Choroid plexus epithelial cell (primary cell): ENCODE measurements at places on chromosomes 1 and 21.
A peak's percentile ranks its signal among the peaks of the same experiment; 100 is the strongest.

DNA sequence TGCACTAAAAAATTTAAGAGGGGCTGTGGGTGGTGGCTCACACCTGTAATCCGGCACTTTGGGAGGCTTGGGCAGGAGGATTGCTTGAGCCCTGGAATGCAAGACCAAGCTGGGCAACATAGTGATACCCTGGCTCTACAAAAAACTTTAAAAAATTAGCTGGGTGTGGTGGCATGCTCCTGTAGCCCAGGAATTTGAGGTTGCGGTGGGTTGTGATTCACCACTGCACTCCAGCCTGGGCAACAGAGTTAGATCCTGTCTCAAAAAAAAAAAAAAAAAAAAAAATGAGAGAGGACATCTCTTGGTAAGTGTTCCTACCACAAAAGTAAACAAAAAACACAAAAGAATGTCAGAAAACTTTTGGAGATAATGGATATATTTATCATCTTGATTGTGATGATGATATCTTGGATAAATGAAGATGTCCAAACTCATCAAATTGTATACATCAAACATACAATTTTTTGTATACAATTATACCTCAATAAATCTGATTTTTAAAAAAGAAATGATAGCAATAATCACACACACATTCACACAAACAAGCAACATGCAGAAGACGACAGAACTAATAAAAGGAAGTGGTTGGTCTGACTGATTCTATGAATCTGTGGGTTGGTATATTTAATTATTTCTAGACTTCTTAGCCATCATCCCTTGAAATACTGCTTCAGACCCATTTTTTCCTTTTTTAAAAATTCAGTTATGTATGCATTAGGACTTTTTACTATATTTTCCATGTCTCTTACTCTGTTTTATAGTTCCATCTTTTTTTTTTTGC is 465.9 kb downstream of the PLA2G4A start:
- no peak for DNase-seq

DNA sequence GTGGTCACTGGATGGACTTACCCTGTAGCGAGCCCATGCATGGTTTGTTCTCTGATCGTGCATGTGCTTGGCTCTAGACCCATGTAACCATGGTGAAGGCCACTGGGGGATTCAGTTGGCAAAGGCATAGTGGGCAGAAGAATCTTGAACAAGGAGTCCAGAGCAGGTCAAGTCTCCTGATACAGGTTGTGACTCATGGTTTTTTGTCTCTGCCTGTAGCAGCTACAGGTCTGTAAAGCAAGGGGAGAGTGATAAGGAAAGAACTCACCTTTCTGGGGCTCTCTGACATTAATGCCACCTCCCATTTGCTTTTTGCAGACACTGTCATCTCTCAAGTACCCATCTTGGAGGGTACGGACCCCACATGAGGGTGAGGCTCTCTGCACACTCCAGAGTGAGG is 153.4 kb upstream of the CAMK1G start:
- DNase-seq: no peak

DNA sequence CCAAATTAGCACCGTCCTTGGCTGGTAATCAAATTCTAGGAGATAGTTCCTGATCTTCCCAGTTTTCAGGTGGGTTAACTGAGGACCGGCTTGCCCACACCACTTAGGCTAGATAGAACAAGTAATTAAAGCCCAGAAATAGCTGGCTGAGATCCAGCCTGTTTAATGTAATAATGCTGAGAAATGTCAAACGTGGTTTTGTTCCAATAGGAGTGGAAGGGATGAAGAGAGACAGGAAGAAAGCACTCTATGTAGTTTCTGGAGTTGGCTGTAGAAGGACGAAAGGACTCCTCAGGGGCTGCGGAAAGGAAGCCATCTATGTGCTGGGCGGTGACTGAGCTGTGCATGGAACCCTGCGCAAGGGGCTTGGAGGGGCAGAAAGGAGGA is 18.6 kb downstream of the NAV1 start:
- DNase-seq: no peak

- DNase-seq: no peak
Measured at GRCh38 chr21:43917515-43918384, 52.7 kb downstream of the AGPAT3 start.

GRCh38 chr1:27872802-27873551 is 633 bp downstream of the THEMIS2 start:
- peak; percentile 27 for DNase-seq

GRCh38 chr1:160744199-160744851 is 5.3 kb downstream of the SLAMF7 start:
- no peak for DNase-seq

DNA sequence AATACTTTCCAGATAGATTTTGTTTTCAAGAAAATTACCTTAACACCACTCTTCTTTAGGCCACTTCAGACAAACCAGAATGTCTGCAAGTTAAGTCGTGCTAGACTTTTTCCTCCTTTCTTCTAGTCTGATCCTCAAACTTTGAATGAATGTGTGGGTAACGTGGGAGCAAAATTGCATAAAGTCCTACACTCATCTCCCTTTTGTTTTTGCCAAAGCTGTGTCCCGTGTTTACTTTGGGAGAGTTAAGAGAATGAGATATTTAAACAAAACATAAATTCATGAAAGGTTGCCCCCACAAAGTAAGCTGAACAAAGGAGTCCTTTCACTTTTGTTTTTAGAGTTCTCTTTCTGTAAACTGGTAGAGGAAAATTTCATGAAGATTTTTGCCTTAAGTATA is 16.9 kb upstream of the VAMP3 start:
- DNase-seq: no peak

GRCh38 chr21:26140164-26140579 is 30.4 kb downstream of the APP start:
- peak; percentile 100 for DNase-seq

GRCh38 chr1:151773702-151774101 is 10.4 kb upstream of the MRPL9 start:
- DNase-seq: peak; percentile 53

GRCh38 chr1:163305441-163305840 is 16.3 kb upstream of the NUF2 start:
- no peak for DNase-seq

- no peak for DNase-seq
Measured at GRCh38 chr1:63343922-63344321, 21.6 kb downstream of the FOXD3 start.

GRCh38 chr1:185670187-185670627 is 64.0 kb upstream of the HMCN1 start:
- peak; percentile 70 for DNase-seq

DNA sequence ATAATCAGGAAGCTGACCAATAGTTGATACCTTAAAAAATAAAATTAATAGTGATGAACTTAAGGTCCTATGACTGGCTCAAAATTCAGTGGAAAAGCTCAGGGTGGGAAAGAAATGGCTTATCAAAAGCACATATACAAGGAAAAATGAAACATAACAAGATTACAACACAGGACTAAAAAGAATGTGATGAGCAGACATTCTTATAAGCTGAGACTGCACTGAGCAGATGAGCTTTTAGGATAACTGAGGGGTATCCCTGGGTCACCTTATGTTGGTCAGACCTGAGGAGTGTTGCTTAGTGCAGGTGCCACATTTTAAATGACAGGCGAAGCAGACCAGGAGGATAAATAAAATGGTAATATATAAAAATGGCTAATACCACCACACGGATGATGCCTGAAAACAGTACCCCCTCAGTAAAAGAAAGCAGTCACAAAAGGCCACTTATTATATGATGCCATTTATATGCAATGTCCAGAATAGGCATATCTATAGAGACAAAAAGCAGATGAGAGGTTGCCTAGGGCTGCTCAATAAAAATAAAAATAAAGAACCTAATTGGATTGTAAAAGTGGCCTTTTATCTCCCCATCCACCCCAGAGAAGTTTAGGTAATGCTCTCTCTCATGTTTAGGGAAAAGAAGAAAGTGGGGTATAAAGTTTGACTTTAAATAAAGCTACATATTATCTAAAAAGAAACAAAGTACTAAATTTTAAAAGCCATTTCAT is 163.9 kb downstream of the SLC45A1 start:
- DNase-seq: peak; percentile 66

- peak; percentile 97 for DNase-seq
Measured at GRCh38 chr1:203692565-203693470, 66.2 kb downstream of the ATP2B4 start.

- peak; percentile 86 for DNase-seq
Measured at GRCh38 chr1:218785928-218786327, 387.8 kb upstream of the LYPLAL1 start.

- peak; percentile 21 for DNase-seq
Measured at GRCh38 chr1:224411766-224412165, 22.8 kb downstream of the WDR26 start.

GRCh38 chr1:248045209-248045608 is 1.4 kb upstream of the OR2L3 start:
- DNase-seq: no peak

- no peak for DNase-seq
Measured at GRCh38 chr1:95503278-95504030, 269.4 kb downstream of the RWDD3 start.

GRCh38 chr1:76240316-76240715 is 165.8 kb downstream of the ST6GALNAC3 start:
- DNase-seq: no peak

- peak; percentile 93 for DNase-seq
Measured at GRCh38 chr21:15293240-15293639, 228.4 kb upstream of the NRIP1 start.

DNA sequence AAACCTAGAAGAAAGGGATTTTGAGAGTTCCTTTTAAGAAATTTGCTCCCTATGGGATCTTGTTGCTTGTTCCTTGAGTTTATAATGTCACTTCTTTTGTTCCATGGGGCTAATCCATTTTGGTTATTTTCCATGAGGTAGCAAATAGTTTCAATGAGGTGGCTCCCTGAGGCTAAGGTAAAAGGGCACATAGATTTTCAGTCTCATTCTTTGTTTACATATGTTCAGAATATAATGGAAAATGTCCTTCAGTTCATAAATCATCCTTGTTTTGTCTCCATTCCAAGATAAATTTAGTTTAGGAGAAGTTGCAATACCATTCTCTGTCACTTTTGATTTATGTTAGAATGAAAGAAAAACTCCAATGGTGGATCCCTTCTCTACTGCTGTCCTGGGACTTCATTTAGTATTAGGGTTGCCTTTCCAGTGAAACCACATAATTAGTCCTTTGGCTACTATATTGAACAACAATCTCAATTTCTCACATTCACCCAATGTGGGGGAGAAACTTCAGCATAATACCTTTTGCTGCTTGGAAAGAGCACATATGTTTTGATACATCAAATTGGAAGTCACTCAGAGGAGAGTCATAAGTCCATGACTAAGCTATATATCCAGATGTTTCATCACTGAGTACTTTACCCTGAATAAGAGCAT is 80.9 kb upstream of the ADAMTS5 start:
- DNase-seq: peak; percentile 60

DNA sequence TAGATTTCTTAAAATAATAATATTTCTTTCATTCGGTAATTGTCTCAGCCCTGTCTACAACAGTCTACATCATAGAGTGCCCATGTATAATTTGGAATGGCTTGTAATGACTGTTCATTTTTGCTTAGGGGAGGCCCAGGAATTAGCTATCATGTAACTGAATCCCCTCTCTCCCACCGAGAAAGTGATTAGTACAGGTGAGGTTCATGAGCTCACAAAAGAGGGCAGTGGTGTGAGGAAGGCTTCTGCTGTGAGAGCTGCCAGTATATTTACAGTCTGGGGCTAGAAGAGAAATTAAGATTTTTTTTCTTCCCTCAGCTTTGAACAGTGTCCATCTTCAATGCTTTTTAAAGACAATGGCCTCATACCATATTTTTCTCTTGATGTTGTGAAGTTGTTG is 340.7 kb downstream of the ADGRL2 start:
- no peak for DNase-seq

DNA sequence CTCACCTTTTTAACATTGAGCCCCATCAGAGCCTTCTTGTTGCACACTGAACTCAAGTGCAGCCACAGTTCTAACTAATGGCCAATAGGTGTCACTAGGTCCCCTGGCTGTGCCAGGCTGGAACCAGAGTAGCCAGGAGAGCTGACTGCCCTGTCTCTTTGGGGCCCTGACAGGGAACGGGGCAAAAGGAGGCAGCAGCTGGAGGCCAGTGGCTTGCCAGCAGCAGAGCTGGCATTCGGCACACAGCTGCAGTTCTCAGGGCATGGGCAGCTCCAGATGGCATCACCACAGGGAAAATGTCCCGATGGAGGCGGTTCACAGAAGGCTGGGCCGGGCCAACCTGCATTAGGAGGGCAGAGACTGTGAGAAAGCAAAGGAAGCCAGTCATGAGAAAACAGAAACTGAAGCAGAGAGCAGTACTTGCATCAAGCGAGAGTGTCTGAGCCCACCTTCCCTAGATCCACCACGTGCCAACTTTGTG is 188.6 kb downstream of the FCRL5 start:
- peak; percentile 59 for DNase-seq

DNA sequence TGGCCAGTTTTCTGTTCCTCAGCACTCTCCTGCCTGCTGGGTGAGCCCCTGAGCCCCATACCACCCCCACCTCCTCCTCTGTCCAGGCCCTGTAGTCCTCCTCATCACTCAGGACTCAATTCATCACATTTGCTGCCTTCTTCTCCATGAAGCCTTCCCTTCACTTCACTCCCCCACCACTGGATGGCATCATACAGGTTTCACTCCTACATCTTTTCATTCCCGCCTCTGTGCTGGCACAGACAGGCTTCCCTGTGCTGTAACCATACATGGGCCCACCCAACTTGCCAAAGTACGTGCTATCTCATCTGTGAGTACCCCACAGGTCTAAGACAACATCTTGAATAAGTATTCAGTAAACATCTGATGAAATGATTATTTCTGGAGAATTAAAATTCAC is 56.9 kb downstream of the SLC45A1 start:
- DNase-seq: peak; percentile 63

DNA sequence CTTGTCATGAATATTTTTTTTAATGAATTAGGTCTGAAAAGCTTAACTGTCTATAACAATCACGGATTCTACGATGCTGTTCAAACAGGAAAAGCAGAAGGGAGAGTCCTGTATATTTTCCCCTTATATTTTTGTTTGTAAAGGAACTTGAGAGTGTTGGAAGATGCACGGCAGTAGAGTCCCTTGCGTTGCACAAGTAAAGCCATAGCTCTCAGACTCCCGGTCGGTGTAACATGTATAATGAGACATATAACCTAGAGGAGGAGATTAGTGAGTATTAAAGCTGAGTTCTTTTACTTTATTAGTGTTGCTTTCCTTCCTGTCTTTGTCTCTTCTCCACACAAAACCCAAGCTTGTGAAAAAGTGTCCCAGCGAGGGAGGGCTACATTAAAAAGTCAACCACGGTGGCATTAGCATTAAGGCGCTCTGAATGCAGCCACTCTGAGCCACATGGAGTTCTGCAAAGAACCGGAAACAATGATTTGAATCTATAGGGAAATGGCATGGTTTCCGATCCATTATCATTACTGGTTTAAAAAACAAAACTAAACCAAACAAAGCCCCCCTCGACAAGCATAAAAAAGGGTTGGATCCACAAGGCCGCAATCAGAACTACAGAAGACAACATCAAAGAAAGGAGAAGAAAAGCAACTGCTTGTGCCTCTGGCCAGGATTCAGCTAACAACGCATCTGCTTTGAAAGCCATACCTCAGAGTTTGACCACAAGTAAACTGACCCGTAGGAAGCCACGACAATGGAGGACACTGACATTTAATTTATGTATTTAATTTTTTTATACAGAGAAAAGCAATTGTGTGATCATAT is 356.8 kb downstream of the LMO4 start:
- DNase-seq: peak; percentile 34

- no peak for DNase-seq
Measured at GRCh38 chr1:55938376-55938850, 641.0 kb downstream of the PLPP3 start.

- no peak for DNase-seq
Measured at GRCh38 chr1:194517567-194517966, 1331.2 kb upstream of the B3GALT2 start.

GRCh38 chr21:15804247-15805005 is 74.6 kb downstream of the USP25 start:
- no peak for DNase-seq
